Liver (tissue), 10 donors: ENCODE measurements at places on chromosomes 2 and 18. TPM values are rescaled to one million over a fixed set of nuclear protein-coding genes. Genes with fewer than 3 reads are reported as not detected.

GRCh38 chr2:211454679-211455078, 898.3 kb downstream of the CPS1 start:
- H3K4me3 ChIP-seq: no peak overlapping the region
- no peaks in the 10 kb centered on the region for H3K36me3 ChIP-seq
- no peaks in the 10 kb centered on the region for H3K27me3 ChIP-seq
- H3K27ac ChIP-seq: no peak overlapping the region

Gene TMEFF2
- not detected for total RNA-seq

GRCh38 chr2:18599509-18600254, 10.3 kb upstream of the NT5C1B start:
- H3K4me3 ChIP-seq: no peak overlapping the region
- no peaks in the 10 kb centered on the region for H3K27me3 ChIP-seq
- peak overlapping the region; percentile 33 for H3K27ac ChIP-seq
- H3K4me1 ChIP-seq: peaks cover 40% of the 10 kb centered on the region

DNA sequence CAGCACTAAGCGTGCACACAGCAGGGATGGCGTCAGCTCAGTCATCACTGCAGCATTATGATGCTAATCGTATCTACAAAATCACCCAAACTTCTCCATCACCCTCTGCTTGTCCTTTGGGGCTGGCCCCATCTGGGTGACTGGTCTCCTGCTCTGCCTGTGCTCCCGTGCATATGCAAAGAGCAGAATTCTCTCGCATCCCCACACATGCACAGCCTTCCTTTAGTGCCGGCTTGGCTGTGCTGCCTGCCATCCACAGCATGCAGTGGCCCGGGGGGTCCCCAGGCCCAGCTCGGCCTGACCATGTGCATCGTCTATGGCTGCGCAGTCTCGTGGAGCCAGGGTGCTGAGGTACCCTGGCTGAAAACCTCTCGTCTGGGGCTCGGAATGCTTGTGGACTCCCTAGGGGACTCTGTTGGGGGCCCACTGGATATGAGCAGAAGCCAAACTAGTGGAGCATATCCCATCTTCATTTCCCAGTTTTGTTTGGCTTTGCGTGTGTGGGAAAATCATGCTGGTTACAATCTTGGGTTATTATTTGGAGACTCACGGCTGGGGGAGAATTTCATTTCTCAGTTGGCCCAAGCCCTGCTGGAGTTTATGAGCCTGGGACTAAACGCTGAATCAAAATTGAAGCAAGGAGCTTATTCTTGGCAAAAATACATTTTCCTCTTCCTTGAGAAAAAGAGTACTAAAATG, 70.9 kb upstream of the HS6ST1 start:
- no peak overlapping the region for H3K27ac ChIP-seq
- no peaks in the 10 kb centered on the region for H3K36me3 ChIP-seq
- H3K4me1 ChIP-seq: no peaks in the 10 kb centered on the region
- H3K4me3 ChIP-seq: no peak overlapping the region
- no peaks in the 10 kb centered on the region for H3K27me3 ChIP-seq

Gene MARCO
- total RNA-seq: 82.9 TPM

DNA sequence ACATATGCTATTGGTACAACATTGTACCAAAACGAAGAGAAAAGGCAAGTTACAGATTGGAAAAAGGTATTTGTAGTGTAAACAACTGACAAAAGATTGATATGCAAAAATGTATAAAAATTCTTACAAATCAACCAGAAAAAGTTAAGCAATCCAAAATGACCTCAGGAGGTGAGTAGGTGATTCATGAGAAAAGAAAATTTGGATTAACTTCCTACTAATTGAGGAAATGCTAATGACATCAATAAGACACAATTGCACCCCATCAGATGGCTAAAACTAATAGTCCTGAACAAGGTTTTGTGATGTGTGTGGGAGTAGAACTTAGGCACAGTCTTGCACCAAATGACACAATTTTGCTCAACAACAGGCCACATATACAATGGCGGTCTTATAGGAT, 129.3 kb downstream of the COPS8 start:
- no peak overlapping the region for H3K27ac ChIP-seq
- no peak overlapping the region for H3K4me3 ChIP-seq
- H3K4me1 ChIP-seq: no peaks in the 10 kb centered on the region
- no peaks in the 10 kb centered on the region for H3K36me3 ChIP-seq
- no peak for DNase-seq

- H3K36me3 ChIP-seq: no peaks in the 10 kb centered on the region
- H3K27ac ChIP-seq: peak overlapping the region; percentile 91
- no peaks in the 10 kb centered on the region for H3K27me3 ChIP-seq
- H3K4me1 ChIP-seq: peaks cover 6% of the 10 kb centered on the region
- peak overlapping the region; percentile 84 for H3K4me3 ChIP-seq
- DNase-seq: peak; percentile 47
Observed at GRCh38 chr2:190533968-190534309, 583 bp downstream of the NEMP2 start.

GRCh38 chr2:202337706-202338346, 38.3 kb upstream of the BMPR2 start:
- no peaks in the 10 kb centered on the region for H3K27me3 ChIP-seq
- no peak for DNase-seq
- no peaks in the 10 kb centered on the region for H3K4me1 ChIP-seq
- no peaks in the 10 kb centered on the region for H3K36me3 ChIP-seq

Gene NOL4
- total RNA-seq: 0.65 TPM

Gene COBLL1
- total RNA-seq: 114 TPM

DNA sequence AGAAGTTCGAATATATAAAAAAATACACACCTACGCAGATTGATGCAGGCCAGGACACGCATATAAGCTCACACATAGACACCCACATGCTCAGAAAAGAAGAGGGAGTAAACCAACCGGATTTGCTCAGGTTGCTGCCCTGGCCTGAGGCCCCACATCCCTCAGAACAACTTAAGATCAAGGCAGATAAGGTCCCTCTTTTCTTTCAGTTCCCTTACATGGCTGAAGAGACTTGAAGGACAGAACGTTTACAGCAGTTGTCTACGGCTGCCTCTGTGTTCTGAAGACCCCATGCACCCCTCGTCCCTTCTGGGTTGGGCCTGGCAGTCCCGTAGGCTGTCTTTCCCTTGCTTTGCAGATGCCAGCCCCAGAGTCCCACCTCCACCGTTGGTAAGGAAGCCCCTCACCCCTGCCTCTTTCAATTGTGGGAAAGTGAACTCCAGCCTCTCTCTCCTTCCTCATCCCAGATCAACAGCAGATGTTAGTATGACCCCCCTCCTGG, 4.3 kb upstream of the NAGK start:
- H3K4me1 ChIP-seq: peaks cover 10% of the 10 kb centered on the region
- peak overlapping the region; percentile 33 for H3K27ac ChIP-seq
- no peaks in the 10 kb centered on the region for H3K36me3 ChIP-seq
- DNase-seq: no peak
- H3K4me3 ChIP-seq: no peak overlapping the region

DNA sequence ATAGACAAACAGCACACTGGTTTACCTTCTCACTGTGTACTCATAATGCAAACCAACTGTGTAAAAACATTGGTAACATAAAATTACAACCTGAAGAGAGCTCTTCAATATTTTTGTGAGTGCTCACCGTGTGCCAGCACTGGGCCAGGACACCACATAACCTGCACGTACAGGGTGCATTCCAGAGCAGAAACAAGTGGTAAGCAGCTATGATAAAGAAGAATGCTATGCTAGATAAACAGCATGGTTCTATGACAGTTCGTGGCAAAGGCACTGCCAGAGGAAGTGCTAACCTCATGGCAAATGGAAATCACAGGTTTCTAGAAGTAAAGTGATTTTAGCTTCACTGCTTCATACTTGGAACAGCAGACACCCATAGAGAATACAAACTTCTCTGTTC, 343.5 kb downstream of the MTX2 start:
- DNase-seq: no peak
- H3K27ac ChIP-seq: no peak overlapping the region
- H3K36me3 ChIP-seq: no peaks in the 10 kb centered on the region
- no peaks in the 10 kb centered on the region for H3K4me1 ChIP-seq

Gene CDH19
- 0.65 TPM for total RNA-seq

DNA sequence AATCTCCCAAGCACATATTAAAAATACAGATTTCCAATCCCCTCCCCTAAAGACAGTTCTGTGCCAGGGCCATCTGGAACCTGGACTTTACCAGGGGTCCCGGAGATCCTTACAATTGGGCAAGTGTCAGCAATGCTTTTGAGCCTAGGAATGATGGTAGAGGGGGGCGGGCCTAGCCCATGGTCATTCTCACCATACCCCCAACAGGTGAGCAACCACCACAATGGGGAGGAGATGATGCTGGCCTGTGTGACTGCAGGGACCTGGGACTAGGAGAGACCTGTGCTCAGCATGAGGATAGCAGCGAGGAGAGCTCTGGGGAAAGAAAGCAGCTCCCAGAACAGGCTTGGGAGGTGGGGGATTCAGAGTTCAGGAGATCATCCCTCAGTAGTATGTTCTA, 13.9 kb upstream of the ASAP2 start:
- H3K36me3 ChIP-seq: no peaks in the 10 kb centered on the region
- no peak for DNase-seq
- H3K4me3 ChIP-seq: no peak overlapping the region
- H3K27ac ChIP-seq: no peak overlapping the region

Gene HSBP1L1
- total RNA-seq: 12.2 TPM

Gene KCNIP3
- total RNA-seq: 0.59 TPM

Gene CERS6
- total RNA-seq: 20.4 TPM

GRCh38 chr18:12359515-12359927, 17.5 kb downstream of the AFG3L2 start:
- peaks cover 13% of the 10 kb centered on the region for H3K36me3 ChIP-seq
- no peak for DNase-seq

DNA sequence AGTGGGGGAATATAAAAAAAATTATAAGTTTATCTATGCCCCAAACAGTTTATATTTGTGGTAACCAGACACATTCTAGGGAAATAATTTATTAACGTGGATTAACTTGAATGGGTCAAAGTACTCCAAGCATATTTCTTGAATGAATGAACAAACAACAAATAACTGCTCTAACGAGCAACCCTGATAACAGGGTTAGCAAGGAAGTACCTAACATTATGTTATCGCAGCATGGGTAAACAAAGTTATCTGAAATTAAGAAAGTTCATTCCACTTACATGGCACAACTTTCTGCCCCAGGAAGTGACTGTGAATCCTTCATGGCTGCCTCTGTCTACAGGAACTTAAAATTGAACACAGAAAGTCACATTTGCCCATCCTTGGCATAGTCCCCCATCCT, 812.9 kb upstream of the ACVR2A start:
- DNase-seq: no peak
- peaks cover 1% of the 10 kb centered on the region for H3K4me1 ChIP-seq
- H3K27ac ChIP-seq: no peak overlapping the region
- no peaks in the 10 kb centered on the region for H3K27me3 ChIP-seq
- H3K36me3 ChIP-seq: no peaks in the 10 kb centered on the region
- no peak overlapping the region for H3K4me3 ChIP-seq

Gene POTEJ
- not detected for total RNA-seq

- no peak for DNase-seq
- no peaks in the 10 kb centered on the region for H3K36me3 ChIP-seq
- no peaks in the 10 kb centered on the region for H3K27me3 ChIP-seq
- H3K4me3 ChIP-seq: no peak overlapping the region
- H3K27ac ChIP-seq: no peak overlapping the region
Observed at GRCh38 chr2:18319987-18320386, 240.5 kb downstream of the RDH14 start.

DNA sequence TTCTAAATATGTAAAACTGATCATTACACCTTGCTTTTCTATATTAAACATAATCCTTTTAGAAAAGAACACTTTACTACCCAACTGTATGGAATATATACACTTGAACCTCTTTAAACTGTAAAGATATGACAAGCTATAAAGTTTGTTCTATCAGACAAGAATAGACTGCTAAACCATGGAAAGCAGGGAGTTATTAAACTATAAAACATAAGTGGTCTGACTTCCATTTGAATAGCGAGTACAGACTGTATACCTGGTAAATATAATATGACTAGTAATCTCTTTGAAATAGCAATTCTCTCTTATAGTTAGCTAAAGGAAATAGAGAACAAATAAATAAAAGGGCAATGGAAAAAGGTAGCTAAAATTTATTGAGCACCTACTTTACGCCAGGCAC, 125.7 kb downstream of the PRKRA start:
- no peak overlapping the region for H3K4me3 ChIP-seq
- H3K36me3 ChIP-seq: no peaks in the 10 kb centered on the region
- no peaks in the 10 kb centered on the region for H3K27me3 ChIP-seq
- no peak for DNase-seq

Gene CD302
- 65.9 TPM for total RNA-seq

- H3K27me3 ChIP-seq: peaks cover 2% of the 10 kb centered on the region
- no peak overlapping the region for H3K4me3 ChIP-seq
- H3K36me3 ChIP-seq: no peaks in the 10 kb centered on the region
- H3K4me1 ChIP-seq: no peaks in the 10 kb centered on the region
- H3K27ac ChIP-seq: no peak overlapping the region
- no peak for DNase-seq
Observed at GRCh38 chr2:16870491-16871076, 204.9 kb upstream of the CYRIA start.

Gene MOCOS
- 27.0 TPM for total RNA-seq

Gene LIMS3
- total RNA-seq: 3.7 TPM

GRCh38 chr2:5316001-5316490, 376.1 kb upstream of the SOX11 start:
- H3K27ac ChIP-seq: no peak overlapping the region
- no peaks in the 10 kb centered on the region for H3K27me3 ChIP-seq
- no peak for DNase-seq
- no peaks in the 10 kb centered on the region for H3K36me3 ChIP-seq
- H3K4me3 ChIP-seq: no peak overlapping the region

- H3K4me1 ChIP-seq: no peaks in the 10 kb centered on the region
- no peak for DNase-seq
- H3K36me3 ChIP-seq: no peaks in the 10 kb centered on the region
- H3K27me3 ChIP-seq: peaks cover 3% of the 10 kb centered on the region
- no peak overlapping the region for H3K27ac ChIP-seq
- no peak overlapping the region for H3K4me3 ChIP-seq
Observed at GRCh38 chr2:2191110-2191707, 139.9 kb downstream of the MYT1L start.

DNA sequence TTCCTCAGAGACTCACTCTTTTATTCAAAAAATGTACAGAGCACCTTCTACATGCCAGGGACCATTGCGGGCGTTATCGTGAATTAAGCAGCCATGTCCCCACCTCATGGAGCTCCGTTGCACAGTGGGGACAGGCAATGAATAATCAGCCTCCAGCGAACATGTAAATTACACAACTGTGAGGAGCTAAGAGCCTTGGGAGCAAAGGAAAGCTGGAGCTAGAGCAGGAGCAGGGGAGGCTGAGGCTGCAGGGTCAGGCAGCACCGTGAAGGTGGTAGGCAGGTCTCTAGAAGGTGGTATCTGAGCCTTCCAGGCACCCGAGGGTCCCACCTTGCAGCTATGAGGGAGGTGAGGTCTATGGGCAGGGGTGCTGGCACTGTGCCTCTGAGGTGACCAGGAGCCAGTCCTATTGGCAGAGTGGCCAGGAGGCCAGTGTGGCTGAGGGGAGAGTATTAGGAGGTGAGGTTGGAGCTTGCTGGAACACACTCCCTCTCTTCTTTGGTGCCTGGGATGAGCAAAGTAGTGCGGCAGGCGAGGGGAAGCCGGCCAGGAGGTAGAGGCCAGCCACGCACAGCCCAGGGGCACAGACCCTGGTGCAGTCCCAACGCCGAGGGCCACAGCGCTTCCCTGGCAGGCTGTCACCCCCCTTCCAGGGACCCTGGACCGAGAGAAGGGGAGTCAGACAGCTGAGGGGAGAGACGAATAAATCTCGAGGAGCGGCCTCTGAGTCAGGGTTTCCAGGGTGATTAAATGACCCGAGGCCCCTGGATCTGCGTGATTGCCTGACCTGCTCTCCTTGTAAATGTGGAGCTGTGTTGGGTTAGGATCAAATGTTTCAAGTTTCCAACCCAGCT, 167.3 kb downstream of the SEPTIN10 start:
- no peaks in the 10 kb centered on the region for H3K36me3 ChIP-seq
- H3K4me1 ChIP-seq: peaks cover 18% of the 10 kb centered on the region
- no peak overlapping the region for H3K4me3 ChIP-seq
- no peak for DNase-seq
- H3K27ac ChIP-seq: no peak overlapping the region
